ENCODE measurements at places on chromosomes 3 and 15. TPM values are rescaled to one million over a fixed set of nuclear protein-coding genes. Genes with fewer than 3 reads are reported as not detected.

Gene NAALADL2
- total RNA-seq = not detected

Gene CPNE9
- total RNA-seq = not detected

Gene GOLGA8R
- 1.6 TPM for total RNA-seq

Gene FETUB
- total RNA-seq = not detected

Gene NTRK3
- 1.4 TPM for total RNA-seq

Gene ADGRG7
- not detected for total RNA-seq

Gene IL17RE
- total RNA-seq = 0.25 TPM

Gene LRRC34
- 3.8 TPM for total RNA-seq

Gene ZCWPW2
- total RNA-seq = 0.17 TPM

Gene PIK3CA
- 15.8 TPM for total RNA-seq

DNA sequence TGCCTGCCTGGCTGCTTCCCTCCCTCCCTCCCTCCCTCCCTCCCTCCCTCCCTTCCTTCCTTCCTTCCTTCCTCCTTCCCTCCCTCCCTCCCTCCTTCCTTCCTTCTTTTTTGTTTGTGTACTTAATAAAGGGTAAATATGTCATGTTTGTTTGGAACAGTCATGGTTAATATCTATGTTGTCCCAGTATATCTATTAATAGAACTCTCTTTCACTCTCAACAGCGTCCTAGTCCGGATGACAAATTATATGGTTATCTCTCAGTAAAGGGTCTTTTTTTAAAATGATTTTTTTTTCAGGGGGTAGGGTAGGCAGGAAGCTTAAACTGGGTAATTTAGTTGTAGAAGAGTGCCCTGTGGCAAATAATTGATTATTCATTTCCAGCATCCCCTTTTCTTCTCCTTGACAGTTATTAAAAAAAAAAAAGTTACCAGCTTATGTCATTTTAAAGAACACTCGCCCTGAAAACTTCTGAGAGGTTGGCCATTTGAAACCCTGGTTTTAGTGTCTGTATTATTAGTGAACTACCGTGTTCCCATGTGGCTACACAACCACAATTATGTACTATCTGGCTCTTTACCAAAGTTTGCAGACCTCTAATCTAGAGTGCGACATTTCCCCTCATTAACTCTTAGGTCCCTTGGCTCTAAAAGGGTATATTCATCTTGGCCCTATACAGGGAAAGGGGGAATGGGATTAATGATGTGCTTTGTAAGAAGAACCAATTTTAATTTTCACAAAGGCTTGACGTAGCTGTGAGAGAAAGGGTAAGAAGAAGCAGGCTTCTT lies 13.7 kb downstream of the TAGLN3 start:
- no peak for DNase-seq

DNA sequence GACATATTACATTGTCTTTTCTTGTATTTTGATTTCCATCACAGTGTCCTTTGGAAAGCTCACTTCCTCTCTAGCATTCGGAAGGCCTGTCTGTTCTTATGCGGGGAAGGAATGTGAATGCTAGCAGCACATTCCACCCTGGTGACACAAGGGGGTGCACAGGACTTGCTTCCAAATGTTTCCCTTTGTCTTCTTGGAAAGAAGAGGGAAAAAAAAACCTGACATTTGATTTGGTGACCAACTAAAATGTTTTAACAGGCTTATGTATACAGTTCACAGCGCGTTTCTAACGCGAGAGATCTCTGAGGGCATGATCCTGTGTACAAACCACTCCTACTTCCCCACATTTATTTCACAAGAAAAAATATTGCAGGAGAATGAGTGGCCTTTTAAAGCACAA lies 107.6 kb upstream of the FXR1 start:
- no peak for DNase-seq

DNA sequence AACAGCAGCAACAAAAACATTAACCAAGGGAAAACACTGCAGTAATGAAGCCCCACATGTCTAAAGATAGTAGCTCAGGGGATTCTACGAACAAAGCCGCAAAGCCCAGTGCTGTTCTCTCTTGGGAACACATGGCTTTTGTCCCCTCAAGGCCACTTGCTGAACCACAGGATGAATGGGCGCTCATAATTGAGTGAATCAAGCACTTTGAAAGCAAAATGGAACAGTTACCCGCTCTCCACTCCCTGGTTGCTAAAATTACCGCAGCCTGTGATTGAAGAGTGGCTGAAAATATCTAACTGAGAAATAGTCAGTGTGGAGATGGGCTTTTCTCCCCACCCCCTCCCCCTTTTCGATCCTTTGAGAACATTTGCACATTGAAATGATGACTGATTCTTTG lies 39.6 kb downstream of the RASGRF1 start:
- no peak for DNase-seq

DNA sequence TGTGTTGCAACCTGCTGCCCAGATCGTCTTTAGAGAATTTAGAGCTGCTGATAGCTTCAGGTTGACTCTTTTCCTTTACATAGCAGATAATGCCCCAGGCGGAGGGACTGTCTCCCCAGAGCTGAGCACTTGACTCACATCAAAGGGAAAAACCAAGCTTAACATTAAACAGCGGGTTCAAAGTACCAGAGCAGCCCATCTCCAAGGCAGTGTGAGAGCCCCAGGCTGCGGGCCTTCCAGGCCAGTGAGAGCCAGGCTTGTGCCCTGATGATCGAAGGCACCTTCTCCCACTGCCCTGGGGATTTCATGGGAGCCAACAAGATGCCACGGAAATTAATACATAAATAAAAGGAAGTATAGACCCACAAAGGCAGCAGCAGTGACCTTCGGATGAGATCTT lies 275.6 kb downstream of the XXYLT1 start:
- no peak for DNase-seq

- DNase-seq = no peak
Observed at GRCh38 chr15:32104061-32104995, 74.0 kb downstream of the CHRNA7 start.

GRCh38 chr3:122003112-122003511 lies 18.9 kb downstream of the ILDR1 start:
- DNase-seq = no peak

- DNase-seq = no peak
Observed at GRCh38 chr15:81297147-81297572, 26.8 kb downstream of the STARD5 start.

DNA sequence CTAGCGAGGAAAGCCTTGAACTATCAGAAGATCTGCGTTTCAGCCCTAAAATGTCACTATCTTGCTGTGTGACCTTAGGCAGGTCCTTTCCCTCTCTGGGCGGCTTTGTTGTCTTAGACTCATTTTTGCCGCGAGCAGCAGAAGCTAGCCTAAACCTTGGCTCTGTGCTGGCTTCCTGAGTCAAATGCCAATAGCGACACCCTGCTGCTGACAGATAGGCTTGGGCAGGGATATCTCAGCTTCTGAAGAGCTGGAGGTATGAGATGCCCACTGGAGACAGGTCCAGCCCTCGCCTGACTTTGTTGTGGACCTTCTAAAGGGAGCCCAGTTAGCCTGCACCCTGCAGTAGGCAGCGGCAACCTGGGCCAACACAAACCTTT lies 1.3 kb downstream of the ADAMTSL3 start:
- DNase-seq = no peak

- peak; percentile 49 for DNase-seq
Observed at GRCh38 chr3:171172070-171172469, 145.6 kb upstream of the SLC2A2 start.

GRCh38 chr3:141109751-141110150 lies 58.6 kb downstream of the SPSB4 start:
- no peak for DNase-seq

DNA sequence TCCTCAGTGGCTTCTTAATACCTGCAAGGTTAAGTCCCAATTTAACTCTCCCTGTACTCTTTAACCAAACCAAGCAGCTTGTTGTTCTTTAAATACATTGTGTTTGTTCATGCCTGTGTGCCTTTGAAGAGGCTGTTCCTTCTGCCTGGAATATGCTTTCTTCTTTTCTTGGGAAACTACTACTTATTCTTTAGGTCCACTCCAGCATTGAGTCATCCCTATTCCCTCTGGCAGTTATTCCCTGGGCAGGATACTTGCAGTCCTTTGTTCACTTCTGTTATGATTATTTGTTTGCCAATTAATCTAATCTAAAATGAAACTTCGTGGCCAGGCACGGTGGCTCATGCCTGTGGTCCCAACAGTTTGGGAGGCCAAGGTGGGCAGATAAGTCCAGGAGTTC lies 139.3 kb downstream of the ZNF609 start:
- no peak for DNase-seq

DNA sequence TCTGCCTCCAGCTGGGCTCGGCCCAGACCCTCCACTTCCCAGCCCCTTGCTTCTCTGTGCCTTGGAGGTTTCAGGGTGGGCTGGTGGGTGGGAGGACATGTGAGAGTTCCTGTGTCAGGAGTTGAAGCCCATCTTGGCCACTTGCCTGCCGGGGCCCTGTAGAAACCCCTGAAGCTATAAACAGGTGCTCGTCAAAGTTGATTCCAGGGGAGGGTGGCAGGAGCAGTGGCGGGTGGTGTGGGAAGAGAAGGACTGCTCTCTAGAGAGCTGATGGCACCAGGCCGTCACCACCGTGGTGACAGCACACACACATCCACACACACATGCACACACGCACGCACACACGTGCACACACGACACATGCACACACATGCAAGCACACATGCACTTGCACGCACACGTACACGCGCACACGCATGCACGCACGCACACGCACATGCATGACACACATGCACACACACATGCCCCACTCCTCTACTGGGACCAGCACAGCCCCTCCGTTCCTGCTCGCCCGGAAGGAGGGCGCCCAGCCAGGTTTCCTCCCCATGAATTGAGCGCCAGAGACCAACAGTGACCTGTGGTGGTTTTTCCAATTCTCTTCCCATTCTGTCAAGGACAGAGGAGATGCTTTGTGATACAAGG lies 56.3 kb upstream of the CGNL1 start:
- DNase-seq = no peak

DNA sequence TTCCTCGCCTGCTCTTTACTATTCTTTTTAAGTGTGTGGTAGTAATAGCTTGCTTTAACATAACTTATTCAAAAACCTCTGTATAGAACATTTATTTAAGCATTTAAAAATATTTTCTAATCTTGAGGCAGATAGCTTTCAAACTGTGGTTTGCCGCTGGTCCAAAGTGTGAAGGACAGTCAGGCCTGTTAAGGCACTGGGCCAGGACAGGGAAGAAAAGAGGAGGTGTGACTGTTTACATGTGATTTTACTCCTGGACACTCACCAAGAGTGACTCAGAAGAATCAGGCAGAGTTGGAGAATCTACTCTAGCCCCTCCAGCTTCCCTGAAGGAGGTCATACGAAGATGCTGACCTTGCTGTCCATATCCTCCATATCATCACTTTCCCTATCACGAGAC lies 44.7 kb downstream of the CEP152 start:
- DNase-seq = no peak

Data from activated naive CD4-positive, alpha-beta T cell treated with anti-CD3 and anti-CD28 coated beads for 36 hours (primary cell).